Activated gamma-delta T cell treated with anti-CD3 and anti-CD28 coated beads, Interleukin-2, amount 50 U/mL, for 16 hours (primary cell): ENCODE measurements at places on chromosomes 2 and 18.

- no peak for DNase-seq
These were observed 151.6 kb downstream of the RTN4 start for GRCh38 chr2:54898456-54899226.

- no peak for DNase-seq
These were observed 17.9 kb upstream of the GMCL1 start for GRCh38 chr2:69811591-69811990.

DNA sequence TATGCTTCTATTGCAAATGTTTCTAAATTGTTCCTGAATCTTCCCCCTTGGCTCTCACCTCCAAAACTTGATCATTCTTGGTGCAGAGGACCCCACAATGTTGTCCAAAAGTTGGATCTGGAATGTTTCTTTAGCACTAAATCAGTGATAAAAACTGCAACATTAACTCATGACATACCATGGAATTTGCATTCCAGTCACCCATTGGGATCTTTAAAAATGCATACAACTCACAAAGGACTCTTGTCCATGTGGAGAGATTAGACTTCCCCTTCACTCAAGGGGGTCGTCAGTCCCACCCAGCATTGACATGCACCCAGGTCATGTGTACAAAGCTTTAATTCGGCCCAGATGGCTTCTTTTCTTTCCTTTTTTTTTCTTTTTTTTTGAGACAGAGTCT is 169.3 kb downstream of the SETBP1 start:
- DNase-seq: no peak

DNA sequence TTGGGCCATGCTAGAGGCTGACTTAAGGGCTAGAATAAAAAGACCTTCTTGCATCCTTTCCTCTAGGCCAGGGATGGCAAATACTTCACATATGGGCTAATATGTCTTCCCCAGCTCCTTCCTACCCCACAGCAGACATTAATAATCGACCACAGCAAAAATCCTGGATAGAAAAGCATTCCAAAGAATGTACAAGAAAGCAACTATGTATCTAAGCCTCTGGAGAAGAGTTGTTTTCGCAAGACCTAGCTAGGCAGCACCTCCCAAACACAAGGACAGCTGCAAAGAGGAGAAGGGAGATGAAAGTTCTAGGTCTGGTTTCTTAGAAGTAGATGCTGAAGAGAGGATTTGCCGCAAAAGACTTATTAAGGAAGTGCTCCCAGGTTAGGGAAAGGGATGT is 372.6 kb downstream of the SLC4A3 start:
- DNase-seq: no peak

- DNase-seq: no peak
These were observed 7.2 kb downstream of the HDLBP start for GRCh38 chr2:241308267-241308666.

GRCh38 chr2:220837226-220837625 is 734.9 kb downstream of the EPHA4 start:
- DNase-seq: no peak

DNA sequence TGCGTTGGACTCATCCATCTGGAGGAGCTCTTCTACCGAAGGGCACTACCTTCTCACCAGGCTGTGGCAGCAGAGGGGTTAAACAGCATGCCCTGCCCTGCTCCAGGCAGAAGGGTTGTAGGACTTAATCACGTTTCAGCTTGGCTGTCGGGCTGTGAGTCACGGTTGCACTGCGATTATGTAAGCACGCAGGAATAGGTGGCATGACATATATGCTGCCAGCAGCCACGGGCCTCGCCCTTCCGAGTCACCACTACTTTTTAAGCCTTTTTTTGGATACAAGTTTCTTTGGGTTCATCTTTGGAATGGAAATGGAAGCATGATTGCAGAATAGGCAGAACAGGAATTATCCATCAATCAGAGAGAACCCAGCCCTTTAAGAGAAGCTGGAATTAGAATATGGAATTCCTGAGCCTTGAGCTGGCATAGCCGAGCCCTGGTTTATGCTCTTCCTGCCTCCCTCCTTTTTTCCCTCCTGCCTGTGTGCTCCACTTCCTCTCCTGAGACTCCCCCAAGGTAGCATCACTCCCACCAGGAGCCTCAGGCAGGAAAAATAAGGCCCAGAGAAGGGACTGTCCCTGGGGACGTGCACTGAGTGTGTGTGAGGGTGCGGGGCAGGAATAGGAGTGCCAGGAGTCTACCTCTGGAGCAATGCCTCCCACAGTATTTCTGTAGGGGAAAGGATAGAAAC is 86.8 kb downstream of the SEMA4F start:
- DNase-seq: no peak

DNA sequence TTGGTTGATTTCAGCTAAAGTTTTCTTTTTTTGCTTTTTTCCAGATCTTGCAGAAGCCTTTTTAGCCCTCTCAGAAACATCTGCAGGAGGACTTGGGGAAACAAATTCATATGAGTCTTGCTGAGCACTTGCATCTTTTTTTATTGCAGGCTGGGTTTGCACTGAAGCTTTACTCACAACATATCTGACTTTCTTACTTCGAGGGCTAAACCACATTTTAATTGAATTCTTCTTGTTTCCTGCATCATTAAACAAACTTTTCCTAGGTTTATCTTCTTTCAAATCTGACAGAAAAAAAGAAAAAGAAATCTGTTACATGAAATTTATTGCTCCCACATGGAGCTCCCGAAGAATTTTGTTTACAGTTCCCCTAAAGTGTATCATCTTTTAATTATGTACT is 28.3 kb downstream of the BARD1 start:
- DNase-seq: no peak
